CD4-positive, alpha-beta T cell treated with Interleukin-1 beta for 1 hour (primary cell): ENCODE measurements at places on chromosomes 1 and 21.

DNA sequence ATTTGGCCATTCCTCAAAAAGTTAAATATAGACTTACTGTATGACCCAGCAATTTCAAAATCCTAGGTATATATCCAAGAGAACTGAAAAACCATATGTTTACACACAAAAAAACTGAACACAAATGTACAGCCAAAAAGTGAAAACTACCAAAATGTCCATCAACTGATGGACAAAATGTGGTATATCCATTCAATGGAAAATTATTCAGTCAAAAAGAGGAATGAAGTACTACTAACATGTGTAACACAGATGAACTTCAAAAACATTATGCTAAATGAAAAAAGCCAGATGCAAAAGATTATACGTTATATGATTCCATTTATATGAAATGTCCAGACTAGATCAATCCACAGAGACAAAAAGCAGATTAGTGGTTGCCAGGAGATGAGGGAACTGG is 8.0 kb downstream of the AIDA start:
- no peak for DNase-seq

- peak; percentile 20 for DNase-seq
Measured at GRCh38 chr1:64861611-64862010, 104.7 kb downstream of the JAK1 start.

- no peak for DNase-seq
Measured at GRCh38 chr1:33846861-33847260, 17.0 kb upstream of the HMGB4 start.

DNA sequence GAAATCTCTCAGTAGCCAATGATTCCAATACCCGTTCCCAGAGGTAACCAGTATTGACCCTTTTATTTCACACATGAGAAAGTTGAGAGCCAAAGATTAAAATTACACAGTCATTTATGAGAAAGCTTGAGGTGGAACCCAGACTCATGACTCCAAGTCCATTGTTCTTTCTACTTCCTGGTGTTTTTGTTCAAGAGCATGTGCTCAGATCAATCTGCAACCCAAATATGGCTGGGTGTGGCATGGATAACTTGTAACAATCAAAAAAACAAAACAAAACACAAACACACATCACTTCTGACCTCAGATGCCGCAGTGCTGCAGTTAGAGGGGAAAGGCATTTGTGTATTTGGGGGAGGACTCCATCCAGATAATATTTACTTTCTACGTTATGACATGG is 18.7 kb upstream of the ABCD3 start:
- DNase-seq = no peak

- no peak for DNase-seq
Measured at GRCh38 chr1:180816132-180816531, 96.6 kb upstream of the KIAA1614 start.

DNA sequence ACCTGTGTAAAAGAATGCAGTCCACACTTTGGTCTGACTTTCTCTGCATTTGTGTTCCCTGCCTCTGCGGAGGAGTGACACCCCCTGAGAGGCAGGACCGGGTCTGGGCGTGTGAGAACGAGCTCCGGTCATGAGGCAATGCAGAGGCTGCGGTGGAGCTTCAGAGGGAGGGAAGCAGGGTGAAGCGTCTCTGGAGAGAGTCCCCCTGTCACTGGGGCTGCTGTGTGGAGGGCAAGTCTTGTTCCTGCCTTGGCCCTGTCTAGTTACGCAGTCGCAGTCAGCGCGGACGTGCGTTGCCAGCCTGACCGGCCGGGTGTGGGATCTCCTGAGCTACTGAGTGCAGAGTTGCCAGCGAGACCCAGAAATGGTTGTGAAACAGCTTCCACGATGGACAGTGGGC is 48.5 kb downstream of the BACE2 start:
- no peak for DNase-seq

GRCh38 chr1:147084273-147085096 is 87.8 kb downstream of the PRKAB2 start:
- DNase-seq = peak; percentile 74

GRCh38 chr1:111516005-111516535 is 12.6 kb upstream of the ADORA3 start:
- DNase-seq = peak; percentile 31

- DNase-seq = peak; percentile 8
Measured at GRCh38 chr1:245458761-245459174, 304.0 kb downstream of the KIF26B start.

GRCh38 chr1:222749927-222750326 is 12.9 kb downstream of the FAM177B start:
- no peak for DNase-seq

DNA sequence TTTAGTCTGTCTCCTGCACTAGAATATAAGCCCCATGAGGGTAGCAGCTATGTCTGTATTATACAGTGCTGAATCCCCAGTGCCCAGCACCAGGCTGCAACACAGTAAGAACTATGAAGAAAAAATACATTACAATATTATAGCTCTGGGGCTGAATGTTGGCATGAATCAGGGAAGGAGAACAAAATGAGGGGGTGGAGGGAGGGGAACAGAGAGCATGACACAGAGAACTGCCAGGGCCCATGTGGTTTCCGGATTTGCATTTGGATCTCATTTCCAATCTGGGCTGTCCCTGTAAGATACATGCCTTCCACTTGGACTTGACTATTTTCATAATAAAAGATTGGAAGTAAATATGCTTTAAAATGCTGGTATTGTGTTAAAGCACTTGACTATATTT is 35.8 kb downstream of the C1orf198 start:
- no peak for DNase-seq

- DNase-seq = no peak
Measured at GRCh38 chr1:30770150-30770549, 12.6 kb upstream of the LAPTM5 start.

- DNase-seq = no peak
Measured at GRCh38 chr1:234826352-234826751, 216.4 kb upstream of the IRF2BP2 start.

- no peak for DNase-seq
Measured at GRCh38 chr1:174967845-174968705, 31.7 kb upstream of the CACYBP start.

- peak; percentile 51 for DNase-seq
Measured at GRCh38 chr1:197399755-197400521, 131.9 kb downstream of the CRB1 start.

GRCh38 chr1:2315674-2316450 is 75.5 kb downstream of the MORN1 start:
- no peak for DNase-seq

GRCh38 chr21:36053715-36054062 is 6.6 kb downstream of the SETD4 start:
- no peak for DNase-seq

DNA sequence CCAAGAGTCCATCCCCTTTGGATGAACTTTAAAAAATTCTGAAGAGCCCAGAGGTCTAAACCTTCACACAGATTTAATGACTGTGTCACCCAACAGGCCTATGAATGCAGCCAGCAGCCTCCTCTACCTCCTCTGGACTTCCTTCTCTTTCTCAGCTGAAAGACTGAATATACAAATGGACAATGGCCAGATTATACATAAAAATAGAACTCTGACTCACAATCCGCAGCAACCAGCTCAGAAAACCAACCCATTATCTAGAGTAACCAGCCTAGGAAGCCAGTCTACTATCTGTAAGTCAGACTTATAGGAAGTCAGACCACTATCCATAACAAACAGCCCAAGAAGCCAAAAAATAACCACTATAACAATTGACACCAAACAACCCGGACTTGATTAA is 224.5 kb downstream of the ASTN1 start:
- DNase-seq = no peak

DNA sequence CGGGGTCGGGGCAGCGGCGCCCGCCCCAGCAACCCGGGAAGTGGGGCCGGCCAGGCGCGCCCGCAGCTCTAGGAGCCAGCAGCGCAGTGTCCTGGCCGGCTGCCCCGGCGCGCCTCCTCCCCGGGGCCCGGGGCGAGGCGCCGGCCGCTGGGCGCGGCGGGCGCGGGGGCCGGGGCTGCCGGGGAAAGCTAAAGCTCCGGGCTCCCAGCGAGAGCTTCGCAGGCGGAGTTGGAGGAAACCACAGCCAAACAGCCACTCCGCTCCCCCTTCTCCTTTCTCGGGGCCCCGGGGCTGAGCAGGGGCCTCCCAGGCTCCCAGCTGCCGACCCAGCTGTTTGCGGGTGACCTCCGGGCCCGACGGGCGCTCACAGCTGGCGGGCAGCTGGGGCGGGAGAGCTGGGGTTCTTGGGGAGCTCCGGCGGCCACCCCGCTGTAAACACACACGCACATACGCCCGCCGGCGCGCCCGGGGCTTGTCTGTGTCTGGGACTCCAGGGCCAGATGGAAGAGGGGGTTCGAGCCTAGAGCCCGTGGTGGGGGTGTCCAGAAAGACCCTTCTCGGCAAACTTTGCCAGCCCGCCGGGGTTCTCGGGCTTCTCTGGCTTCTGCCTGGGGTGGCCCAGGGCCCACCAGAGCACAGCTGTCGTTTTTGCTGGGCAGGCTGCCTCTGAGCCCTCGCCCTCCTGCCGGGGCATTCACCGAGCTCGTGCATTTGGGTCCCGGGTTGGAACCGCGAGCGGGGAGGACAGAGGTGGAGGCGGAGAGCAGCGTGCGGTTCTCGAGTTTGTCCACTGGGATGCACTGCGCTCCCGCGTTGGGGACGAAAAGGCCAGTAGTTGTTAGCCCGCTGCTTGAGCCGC is 1.5 kb downstream of the AJAP1 start:
- DNase-seq = no peak

- no peak for DNase-seq
Measured at GRCh38 chr1:206556047-206556749, 48.9 kb downstream of the RASSF5 start.

DNA sequence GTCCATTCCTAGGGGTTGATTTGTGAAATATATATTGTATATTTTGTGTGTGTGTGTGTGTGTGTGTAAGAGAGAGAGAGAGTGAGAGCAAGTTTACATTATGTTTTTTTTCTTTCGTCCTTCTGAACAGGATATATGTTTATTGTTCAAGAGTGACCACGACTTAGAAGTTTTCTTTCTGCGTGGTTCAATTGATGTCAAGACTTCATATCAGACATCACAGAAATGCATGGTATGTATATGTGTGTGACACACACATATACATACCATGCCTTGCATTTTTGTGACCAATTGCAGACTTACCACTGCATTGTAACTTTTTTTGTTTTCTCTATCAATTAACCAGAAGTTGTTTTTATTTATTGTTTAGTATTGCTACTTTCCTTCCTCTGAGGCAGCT is 2.5 kb downstream of the RASAL2 start:
- no peak for DNase-seq

GRCh38 chr21:39317134-39318090 is 4.0 kb upstream of the BRWD1 start:
- DNase-seq = no peak

GRCh38 chr1:189693140-189693539 is 784.5 kb downstream of the BRINP3 start:
- no peak for DNase-seq

DNA sequence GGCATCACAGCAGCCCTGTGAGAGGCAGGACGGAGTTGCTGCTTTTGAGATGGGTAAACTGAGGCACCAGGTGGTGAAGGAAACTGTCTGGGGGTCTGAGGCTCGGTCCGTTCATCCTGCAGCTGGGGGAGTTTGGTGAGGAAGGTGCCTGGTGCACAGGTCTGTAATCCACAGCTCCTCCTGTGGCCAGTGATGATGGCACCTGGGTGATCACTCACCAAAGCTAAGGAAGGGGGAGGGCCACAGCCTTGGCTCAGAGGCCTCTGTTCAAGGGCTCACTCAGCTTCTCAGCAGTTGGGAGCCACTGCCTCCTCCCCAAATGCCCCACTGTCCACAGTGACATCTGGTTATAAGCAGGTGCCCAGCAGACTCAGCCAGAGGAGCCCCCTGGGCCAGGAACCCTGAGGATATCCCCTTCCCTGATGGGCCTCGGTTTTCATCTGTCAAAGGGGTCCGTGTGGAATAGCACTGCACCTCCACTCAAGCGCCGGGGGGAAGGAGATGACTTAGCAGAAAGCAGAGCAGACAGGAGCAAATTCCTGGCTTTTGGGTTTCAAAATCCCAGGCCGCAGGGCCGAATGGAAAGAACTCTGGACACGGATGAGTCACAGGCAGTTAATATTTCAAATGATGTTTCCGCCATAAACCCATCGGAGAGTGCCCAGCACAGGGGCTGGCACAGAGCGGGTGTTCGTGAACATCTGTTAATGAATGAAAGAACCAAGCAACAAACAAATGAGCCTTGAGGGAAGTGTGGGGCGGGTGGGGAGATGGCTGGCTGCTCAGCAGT is 82.8 kb downstream of the DMRTB1 start:
- no peak for DNase-seq
